Tibial nerve (tissue), 4 donors: ENCODE measurements at places on chromosomes 2 and 18.

GRCh38 chr2:172667581-172668325, 67.9 kb upstream of the RAPGEF4 start:
- no peak for DNase-seq

DNA sequence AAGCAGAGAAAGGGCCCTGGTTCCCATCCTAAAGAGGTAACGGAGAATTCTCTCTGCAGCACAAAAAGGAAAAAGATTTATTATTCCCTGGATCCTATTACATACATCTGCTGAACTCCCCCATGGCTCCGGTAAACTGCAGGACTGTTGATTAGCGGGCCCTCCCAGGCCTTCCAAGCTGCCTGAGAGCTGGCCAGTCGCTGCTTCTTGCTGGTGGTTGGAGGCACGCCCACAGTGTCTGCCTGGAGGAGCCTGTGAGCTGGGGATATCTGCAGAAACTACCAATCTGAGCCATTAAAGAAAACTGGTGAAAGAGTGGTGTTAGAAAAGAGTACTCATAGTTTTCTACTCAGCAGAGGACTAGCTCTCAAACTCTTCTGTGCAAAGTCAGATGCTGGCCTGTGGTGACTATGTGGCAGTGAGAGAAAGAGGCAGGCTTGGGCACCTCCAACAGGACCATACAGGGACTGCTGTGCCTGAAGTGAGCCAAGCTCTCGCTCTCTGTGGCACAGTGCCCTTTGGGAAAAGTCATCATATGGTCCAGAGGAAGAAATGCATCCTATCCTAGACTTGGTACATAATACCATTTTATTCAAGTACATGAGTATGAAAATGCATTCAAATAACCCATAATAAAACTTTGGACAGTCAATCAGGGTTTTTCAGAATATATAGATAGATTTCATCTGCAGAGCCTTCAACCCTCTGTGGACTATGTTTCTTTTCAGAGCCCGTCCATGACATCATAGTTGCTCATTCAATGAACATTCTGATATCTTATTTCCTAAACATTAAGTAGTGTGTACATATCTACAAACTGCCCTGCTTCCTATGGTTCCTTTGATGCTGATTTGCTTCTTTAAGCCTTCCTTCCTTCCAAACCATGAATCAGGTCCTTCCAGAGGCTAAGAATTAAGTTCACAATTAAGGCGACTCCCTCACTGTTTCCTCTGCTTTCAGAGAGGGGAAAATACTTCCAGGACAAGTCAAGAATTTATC, 242.0 kb upstream of the LYPD1 start:
- no peak for DNase-seq

- no peak for DNase-seq
Observed at GRCh38 chr18:77145364-77145901, 12.8 kb upstream of the MBP start.

- no peak for DNase-seq
Observed at GRCh38 chr2:237213315-237214022, 127.8 kb downstream of the COPS8 start.

DNA sequence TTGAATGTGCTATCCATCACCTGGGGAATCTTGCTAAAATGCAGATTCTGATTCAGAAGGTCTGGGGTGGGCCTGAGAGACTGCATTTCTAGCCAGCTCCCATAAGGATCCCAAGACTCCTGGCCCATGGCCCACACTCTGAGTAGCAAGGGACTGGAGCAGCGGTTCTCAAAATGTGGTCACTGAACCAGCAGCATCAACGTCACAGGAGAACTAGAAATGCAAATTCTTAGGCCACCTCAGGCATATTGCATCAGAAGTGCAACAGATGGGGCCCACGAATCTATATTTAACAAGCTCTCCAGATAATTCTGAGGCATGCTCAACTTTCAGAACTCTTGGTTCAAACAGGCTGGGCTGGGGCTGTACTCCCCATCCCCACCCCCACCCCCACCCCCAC, 74.6 kb downstream of the DHRS9 start:
- no peak for DNase-seq

DNA sequence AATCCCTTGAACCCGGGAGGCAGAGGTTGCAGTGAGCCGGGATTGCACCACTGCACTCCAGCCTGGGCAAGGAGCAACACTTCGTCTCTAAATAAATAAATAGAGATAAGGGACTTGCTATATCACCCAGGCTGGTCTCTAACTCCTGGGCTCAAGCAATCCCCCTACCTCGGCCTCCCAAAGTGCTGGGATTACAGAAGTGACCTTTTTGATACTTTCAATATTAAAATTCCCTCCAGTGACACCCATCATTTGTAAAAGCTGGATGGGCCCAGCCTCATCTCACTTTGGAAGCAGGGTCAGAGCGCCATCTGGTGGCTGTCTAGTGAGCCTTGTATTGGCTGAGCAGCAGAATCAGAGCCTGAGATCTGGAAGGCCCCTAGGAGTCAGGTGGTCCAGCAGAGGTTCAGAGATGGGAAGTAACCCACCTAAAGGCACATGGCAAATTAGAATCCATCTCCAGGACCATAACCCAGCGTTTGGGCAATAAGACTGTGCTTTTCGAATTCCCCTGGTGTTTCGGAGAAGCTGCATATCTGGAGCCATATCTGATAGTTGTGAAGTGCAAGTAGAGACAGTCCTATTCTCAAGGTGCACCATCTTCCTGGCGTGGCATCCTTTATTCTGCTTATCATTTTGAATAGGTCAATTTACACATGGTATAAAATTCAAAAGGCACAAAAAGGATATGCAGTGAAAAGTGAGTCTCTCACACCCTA, 18.3 kb upstream of the SLC35F6 start:
- DNase-seq = peak; percentile 80

DNA sequence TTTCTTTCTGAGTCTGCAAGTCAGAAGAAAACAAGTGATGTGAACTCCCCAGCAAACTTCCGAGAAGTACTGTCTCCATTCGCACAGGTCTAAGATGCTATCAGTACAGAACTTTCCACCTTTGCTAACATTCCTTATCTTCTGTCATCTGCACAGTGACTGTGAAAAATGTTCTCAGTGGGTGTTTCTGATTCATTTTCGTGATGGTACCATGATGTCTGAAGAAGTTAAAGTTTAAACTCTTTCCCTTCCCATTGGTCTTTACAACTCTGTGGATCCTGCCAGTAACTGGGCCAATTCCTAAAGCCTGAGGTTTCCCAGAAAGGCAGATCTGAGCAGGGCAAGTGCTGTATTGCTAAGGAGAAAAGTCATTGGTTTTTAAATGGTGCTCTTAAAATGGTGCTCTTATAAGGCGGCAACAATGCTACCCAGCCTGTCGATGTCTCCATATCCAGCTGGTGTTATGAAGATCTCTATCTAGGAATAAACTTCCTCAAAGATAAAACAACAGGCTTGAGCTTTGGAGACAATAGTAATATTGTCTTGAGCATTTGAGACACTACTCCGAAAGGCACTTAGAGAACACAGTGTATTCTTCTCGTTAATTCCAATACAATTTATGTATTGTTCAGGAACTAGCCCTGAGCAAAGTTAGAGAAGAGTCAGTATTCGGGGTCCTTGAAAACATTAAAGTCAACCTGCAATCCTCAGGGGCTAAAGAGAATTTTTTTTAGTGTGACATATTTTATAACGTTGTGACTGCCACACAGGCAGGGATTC, 232.3 kb downstream of the OSR1 start:
- DNase-seq = no peak

- no peak for DNase-seq
Observed at GRCh38 chr2:167140767-167141166, 252.5 kb downstream of the XIRP2 start.

DNA sequence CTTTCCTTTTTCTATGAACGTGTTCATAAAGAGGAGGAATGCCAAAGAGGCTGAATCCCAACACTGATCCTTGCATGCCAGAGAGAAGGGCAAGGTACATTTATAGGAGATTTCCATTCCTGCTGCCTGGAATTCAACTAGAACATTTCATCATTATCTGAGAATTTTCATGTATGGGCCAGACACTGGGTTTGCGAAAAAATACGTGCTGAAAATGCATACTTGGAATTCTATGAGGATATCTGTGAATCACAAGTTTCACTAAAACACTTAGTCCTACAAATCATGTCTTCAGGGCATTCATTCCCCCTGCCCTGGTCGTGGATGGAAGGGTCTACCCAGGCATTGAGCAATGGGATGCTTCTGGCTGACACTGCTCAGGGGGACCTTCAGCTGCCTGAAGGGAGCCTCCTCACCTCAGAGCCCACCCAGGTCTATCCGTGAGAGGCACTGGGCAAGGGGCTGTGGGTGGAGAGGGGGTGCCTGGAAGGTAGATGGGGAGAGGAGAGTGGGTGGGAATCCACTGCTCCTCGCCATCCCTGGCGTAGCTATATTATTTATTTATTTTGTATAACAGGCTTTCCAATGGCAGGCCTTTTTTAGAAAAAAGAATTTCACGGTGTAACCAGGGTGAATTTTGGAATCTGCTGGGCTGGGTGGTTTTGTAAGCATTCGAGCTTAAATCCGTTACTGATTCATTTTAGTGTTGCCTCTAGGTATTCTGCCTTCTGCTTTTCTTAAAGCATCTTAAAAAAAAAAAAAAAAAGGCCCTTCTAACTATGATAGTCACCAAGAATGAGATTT, 560.6 kb upstream of the ID2 start:
- no peak for DNase-seq

- DNase-seq = no peak
Observed at GRCh38 chr2:105597806-105598803, 146.6 kb upstream of the NCK2 start.

GRCh38 chr18:4068552-4069158, 386.5 kb downstream of the DLGAP1 start:
- no peak for DNase-seq

DNA sequence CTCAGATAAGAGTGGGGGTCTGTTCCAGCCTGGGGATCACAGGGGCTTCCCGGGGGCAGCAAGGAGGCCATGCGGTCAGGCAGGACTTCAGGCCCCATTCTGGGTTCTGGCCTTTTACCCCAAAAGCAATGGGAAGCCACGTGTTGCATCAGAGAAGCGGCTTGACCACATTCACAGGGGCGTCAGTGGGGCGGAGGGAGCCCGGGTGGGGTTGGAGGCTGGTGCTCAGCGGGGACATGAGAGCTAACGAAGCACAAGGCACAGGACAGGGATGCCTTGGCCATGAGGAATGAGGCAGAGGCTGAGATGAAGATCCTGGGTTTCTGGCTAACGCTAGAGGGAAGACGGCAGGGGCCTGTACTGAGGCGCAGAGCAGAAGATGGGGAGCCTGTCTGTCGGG, 6.1 kb downstream of the HJURP start:
- DNase-seq = no peak

DNA sequence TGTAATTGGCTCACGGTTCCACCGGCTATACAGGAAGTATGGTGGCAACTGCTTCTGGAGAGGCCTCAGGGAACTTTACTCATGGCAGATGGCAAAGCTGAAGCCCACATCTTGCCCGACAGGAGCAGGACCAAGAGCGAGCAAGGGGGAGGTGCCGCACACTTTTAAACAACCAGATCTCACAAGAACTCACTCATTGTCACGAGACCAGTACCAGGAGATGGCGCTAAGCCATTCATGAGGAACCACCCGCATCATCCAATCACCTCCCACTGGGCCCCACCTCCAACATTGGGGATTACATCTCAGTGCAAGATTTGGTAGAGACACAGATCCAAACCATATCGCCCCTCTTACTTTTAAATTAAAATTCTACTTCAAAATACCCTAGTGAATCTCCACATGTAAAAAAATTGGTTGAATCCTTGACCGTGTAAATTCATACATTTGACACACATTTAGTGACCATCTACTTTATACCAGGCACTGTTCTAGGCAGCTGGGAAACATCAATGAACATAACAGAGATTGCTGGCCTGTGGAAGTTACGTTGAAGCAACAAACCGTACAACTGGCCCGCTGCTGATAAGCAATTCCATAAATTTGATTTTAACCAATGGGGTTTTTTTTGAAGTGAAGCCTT, 87.6 kb downstream of the ALPK2 start:
- DNase-seq = no peak

DNA sequence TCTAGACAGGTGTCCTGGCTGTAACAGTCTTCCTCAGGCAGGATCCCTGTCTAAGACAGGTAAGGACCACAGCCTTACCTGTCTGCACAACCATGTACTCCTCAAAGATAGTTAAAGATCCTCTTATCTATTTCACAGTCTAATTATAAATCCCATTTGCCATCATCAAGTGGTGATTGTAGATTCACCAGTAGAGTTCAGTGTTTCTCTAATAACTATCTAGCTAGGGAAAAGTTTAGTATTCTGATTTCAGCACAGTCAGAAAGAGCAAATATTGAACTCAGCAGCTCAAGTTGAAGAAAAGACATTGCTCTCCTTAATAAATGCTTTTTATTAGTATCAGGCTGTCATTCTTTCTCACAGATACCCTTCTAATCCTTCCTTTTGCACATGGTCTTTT, 1305.5 kb upstream of the NXPH2 start:
- DNase-seq = no peak

DNA sequence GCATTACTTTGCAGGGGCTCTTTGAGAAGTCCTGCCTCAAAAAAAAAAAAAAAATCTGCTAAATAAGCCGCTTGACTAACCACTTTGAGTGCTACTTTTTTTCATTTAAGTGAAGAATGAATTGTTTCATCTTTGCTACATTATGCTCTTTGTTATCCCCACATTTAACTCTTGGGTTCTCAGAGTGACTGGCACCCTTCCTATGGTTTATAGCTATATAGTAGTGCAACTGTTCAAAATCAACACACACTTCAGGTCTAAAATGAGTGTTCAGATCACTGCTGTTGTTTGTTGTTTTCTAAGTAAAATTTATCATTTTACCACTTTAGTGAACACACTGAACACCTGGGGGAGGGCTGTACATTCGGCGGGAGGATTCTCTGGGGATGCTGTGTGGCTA, 13.6 kb downstream of the STPG4 start:
- DNase-seq = no peak

DNA sequence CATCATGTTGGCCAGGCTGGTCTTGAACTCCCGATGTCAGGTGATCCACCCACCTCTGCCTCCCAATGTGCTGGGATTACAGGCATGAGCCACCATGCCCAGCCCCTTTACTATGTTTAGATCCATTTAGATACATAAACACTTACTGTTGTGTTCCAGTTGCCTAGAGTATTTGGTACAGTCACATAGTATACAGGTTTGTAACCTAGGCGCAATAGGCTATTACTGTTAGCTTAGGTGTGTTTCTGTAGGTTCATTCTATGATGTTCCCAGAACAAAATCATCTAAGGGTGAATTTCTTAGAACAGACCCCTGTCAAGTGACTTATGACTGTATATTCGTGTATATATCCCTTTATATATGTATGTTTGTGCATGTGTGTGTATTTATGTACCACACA, 61.8 kb downstream of the MYCN start:
- DNase-seq = no peak

GRCh38 chr2:109129921-109130722, 1.1 kb downstream of the SH3RF3 start:
- no peak for DNase-seq

DNA sequence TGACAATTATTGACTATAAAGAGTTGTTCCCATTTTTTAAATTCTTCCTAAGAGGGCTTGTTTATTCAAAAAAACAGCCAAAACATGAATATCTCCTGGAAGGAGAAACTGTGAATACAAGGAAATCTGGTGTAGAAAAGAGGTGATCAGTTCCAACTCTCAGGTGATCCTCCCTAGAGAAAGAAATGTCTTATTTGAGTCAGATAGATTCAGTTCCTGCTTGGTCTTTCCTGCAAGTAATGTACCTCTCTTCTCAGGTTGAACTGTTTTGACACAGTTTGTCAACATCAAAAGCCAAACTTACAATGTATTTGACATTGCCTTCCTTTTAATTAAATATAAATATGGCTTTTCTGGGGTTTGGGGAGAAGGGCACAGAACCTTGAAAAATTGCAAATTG, 567.4 kb downstream of the ARHGAP15 start:
- no peak for DNase-seq
